ENCODE measurements at places on chromosomes 5 and 9.
A peak's percentile ranks its signal among the peaks of the same experiment; 100 is the strongest.

GRCh38 chr5:116674881-116675625 lies 100.4 kb upstream of the SEMA6A start:
- DNase-seq: no peak

DNA sequence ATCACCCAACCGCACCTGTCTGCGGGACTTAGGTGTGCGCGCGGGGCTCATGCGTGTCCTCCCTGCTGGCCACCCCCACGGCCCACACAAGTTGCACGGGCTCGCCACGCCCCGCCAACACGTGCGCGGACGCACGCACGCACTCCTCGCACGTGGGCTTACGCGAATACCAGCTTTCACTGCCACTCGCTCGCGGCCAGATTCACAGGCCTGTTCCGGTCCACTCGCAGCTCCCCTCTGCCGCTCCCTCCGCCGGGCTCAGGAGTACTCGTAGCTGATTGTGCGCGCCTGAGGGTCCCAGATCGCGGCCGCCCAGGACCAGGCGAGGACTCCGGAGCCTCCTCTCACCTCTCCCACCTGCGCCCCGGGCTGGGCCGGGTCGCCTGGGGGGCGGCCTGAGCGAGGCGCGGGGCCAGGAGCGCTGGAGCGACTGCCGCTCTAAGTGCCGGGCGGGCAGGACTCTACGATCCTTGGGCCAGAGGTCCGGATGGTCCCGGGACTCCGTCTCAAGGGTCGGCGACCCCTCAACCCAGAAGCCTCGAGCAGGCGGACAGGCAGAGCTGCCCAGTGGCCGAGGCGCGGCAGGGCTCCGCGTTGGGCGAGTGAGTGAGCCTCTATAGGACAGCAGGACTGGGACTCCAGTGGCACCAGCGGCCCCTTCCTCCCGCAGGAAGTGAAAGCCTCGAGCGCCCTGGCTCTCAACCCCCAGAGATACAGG lies 3.4 kb downstream of the PCDHGC5 start:
- peak; percentile 18 for DNase-seq

DNA sequence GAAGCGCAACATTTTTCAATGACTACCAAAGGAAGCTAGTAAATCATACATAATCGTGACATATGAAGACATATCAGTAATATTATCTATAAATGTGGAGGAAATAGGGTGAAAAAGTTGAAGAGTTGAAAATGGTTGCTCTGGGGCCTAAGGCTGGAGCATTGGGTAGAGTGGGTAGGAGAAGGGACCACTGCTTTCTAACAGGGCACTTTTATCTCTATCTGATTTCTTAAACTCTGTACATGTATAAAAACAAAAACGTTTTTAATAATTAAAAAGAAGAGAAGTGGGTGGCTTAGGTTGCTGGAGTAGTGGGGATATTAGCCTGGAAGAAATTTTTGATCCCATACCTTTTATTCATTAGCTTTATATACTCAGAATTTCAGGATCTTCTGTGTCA lies 44.2 kb upstream of the ITGA1 start:
- no peak for DNase-seq

- DNase-seq: no peak
Observed at GRCh38 chr9:114366334-114367128, 21.3 kb downstream of the AKNA start.

- DNase-seq: no peak
Observed at GRCh38 chr9:99357575-99357974, 135.5 kb downstream of the SEC61B start.

- no peak for DNase-seq
Observed at GRCh38 chr5:18489703-18490102, 855.4 kb downstream of the TAF11L14 start.

GRCh38 chr5:175800656-175801081 lies 70.7 kb upstream of the CPLX2 start:
- no peak for DNase-seq

DNA sequence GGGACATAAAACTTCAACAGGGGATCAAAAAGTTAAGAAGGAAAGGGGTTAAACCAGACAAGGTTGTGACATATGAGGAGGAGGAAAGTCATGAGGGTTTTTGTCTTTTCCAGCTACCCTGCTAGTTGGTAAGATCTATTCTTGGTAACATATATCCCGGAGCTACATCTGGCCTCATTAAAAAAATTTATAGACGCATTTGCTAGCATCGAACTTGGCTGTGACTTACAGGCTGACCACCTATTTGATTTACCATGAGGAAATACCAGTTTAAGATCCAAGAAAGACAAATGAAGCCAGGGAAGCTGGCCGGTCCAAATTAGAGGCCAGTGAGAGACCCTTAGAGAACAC lies 87.6 kb upstream of the NIPAL4 start:
- DNase-seq: no peak

DNA sequence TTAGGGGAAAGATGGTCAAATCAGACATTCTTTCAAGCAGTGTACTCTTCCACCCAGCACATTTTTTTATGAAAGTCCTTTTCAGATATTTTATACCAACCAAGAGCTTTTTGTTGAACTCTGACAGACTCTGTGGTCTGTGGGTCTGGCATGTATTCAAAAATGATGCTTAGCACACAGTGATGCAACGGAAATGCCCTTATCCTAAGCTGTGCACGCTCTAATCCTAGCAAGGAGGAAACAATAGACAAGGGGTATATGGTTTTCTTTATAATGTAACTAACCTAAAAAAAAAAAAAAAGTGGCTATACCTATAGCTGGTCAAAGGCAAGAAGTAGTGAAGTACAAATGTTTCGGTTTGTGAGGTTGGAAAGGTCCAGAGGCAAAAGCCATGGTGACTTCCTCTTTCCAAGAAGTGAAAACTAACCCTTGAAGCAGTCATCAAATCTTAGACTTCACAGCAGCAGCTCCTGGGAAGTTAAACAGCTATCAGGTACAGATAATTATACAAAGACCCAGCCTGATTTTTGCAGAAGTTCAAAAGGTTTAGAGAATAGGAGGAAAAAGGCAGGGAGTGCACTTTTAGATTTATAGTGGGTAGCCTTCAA lies 82.5 kb downstream of the SEMA6A start:
- no peak for DNase-seq

- DNase-seq: no peak
Observed at GRCh38 chr5:24163091-24163490, 481.7 kb downstream of the CDH10 start.

GRCh38 chr5:9549941-9550340 lies 4.1 kb upstream of the SEMA5A start:
- no peak for DNase-seq

DNA sequence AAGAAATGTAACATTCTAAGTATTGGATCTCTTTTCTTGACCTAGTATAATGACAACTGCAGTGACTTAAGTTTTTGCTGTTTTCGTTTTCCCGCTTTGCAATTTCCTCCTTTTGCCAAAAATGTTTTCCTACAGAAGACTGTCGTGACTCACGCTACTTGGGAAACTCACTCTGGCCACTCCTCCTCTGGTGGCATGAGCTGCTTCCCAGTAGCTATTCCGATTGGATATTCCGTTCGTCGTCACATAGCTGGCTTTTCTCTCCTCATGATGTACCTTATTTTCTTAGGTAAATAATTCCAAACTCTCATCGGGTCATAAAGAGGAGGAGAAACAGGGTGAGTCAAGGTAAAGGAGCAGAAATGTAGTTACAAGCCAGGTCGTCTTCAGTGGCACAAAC lies 64.9 kb downstream of the GOLPH3 start:
- DNase-seq: no peak

DNA sequence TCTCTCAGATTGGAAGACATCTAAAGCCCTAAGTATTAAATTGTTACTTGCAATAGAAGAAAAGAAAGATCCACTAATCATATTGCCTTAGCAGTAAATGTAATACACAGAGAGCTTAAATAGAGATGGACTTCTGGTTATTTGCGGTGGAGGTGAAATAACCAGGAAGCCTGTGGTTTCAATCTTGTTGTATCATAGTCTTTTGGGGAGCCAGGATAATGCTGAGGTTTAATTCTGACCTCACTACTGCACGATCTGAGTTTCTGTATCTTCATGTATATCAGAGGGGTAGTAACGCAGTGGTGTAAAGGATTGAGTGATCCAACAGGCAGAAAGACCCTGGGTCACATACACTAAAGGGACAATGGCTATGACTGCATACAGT lies 71.7 kb downstream of the ANKRD55 start:
- DNase-seq: no peak

DNA sequence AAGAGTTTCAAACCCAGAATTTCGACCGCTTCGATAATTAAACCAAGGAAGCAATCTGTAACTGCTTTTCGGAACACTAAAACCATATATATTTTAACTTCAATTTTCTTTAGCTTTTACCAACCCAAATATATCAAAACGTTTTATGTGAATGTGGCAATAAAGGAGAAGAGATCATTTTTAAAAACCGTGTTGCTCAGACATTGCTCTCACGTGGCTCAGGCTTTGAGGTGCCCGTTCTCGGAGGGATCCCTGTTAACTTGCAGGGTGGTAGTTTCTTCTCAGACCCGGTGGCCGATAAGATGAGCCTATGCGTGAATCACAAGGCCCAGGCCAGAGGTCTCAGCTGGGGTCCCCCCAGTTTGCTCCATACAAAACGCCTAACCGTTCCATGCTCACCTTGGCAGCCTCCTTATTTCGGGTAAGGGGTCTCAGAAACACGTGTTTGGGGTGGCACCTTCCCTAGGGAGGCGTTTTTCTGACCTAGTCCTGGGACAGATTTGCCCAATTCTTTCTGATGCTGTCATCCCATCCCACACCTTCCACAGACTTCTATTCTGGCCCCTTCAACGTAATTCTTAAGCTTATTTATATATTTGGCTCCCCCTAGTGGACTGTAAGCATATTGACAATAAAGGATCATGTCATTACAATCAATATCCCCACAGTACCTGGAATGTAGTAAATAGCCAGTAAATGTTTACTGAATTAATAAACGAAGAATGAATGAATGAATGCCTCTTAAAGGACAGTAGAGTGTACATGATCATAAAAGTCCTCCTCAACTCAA lies 48.1 kb downstream of the THBS4 start:
- DNase-seq: peak; percentile 72

- no peak for DNase-seq
Observed at GRCh38 chr9:91757782-91758181, 192.2 kb downstream of the ROR2 start.

- no peak for DNase-seq
Observed at GRCh38 chr5:57417971-57418370, 64.6 kb downstream of the ACTBL2 start.

Measured in iPS-NIHi11 (cell line).